Left hindlimb (tissue), 1 donor: ENCODE measurements at places on chromosomes 2 and 18.

DNA sequence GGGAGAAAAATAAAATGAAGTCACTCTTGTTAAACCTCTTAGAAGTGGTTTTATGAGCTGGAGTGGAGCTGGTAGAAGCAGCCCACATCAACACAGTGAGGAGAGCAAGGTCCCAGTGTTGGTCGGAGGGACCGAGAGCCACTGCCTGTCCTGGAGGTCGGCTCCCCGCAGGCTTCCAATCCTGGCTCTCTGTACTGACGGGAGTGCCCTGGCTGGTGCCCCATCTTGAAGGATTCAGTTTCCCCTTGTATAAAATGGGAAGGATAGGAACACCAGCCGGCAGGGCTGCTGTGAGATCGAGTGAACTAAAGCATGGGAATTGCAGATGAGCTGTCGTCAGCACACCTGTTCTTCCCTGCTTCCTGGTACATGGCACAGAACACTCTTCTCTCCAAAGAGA, 104.3 kb upstream of the ID2 start:
- no peak for DNase-seq

DNA sequence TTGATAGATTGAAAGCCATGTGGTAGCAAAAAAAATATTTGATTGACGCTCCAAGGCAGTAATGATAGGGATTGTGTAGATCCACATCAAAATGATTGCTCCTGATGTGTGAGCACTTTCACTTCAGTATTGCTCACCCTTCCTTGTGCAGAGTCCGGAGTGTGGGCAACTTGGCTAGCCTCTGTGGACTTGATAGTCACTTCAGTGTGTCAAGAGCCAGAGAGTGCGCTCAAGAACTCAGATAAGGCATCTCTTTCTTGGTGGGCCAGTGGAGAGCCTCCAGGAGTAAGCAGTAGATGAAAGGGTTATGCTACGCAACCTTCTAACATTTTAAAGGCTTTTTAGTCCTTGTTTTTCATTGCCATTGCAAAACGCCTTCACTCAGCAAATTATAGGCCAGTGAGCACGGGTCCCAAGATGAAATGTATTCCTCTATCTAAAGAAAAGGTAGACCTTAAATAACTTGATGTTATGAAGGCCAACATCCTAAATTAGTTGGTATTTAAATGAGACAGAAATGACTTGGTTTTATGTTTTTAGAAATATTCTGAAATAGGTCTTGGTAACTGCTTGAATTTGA, 84.4 kb downstream of the MEIS1 start:
- DNase-seq: no peak

DNA sequence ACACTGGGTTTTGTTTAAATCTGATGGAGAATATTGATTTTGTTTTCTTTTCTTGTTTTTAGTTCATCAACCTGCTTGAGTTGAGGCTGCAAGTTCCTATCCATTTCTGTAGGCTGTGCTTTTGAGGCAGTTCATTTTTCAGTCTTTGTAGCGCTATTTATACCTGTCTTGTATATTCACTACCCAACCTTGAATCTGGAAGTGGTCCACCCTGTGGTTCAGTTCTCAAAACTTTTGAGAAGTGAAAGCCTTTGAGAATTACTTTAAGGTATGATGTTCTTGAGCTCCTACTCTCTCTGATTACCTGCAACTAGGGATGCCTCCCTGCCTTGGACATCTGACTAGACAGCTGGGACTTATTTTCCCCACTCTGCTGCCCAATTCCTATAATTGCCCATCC, 53.5 kb upstream of the KCNE4 start:
- no peak for DNase-seq

GRCh38 chr2:86673986-86674670, 46.0 kb upstream of the RMND5A start:
- DNase-seq: no peak

DNA sequence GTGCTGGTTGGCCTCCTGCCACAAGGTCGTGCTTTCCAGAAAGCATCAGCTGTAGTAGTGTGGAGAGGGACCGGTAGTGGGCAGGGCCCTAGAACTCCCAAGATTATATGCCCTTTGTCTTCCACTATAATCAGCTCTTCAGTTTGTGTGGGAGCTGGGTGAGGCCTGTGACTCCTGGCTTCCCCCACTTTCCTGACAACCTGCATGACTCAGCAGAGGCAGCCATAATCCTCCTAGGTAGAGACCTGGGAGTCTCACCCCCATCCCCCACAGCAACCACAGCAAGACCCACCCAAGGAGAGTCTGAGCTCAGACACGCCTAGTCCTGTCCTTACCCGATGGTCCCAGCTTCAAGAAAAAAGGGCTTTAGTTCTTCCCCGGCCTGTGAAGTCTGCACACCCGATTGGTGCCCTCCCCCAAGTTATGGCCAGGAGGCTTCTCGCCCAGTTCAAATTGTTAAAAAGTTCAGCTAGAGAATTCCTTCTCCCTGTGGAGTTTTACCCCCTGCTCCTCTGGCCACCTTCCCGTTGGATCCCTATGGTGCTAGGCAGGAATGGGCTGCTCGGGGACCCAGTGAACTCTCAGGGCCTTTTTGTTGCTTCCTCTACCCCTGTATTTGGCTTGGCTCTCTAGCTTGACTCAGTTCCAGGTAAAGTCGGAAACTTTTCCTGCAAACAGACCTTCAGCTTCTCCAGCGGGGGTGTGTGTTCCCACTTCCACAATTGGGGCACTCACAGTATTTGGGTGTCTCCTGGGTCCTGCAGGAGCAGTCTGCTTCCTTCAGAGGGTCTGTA, 57.8 kb upstream of the FAM237A start:
- DNase-seq: no peak

DNA sequence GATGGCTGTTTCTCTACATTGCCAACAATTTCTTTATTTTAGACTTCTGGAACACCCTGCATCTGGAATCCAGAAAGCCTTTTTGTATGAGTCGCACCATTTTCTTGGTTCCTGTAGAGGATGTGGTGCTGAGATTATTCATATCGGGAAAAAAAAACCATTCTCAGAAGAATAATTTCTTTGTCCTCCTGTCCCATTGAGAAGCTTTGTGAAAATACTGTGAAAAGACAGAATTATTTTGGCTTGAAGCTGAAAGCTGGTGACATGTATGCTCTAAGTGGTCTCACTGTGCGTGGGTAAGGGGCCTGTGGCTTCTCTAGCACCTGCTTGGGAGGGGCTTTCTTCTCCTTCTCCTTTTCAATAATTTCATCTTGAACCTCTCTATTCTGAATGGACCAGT, 138.4 kb downstream of the FAM210A start:
- DNase-seq: no peak

DNA sequence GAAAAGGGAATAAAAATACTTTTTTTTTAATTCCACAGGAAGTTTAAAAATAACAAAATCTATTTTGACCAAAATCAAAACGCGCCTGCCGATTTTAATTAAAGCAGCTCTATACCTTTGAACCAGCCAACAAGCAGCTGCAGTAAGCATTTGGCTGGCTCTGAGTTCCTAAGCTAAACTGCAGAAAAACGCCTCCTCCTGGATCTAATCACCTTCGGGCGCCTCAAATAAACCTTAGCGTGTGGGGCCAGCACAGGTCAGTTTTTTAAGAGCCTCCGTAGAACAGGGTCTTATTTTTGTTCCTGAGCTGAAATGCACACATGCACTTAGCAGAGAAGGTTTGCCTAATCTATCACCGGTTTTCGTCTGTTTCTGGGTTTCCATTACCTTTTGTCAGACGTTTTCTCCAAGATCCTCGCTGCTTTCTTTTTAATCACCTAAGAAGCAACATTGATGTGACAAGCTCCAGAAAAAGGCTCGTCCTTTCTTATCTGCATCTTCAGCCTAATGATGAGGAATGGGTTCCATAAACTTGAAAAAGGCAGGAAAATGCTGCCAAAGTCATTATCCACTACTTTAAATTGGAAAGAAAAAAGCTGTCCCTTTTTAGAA, 64.7 kb upstream of the HNRNPA3 start:
- DNase-seq: no peak
